Anterior cingulate cortex (tissue), 58 donors: ENCODE measurements at places on chromosomes 4 and X.

GRCh38 chrX:71466979-71467523, 65.9 kb upstream of the OGT start:
- no peak for DNase-seq

GRCh38 chrX:22165732-22166457, 106.8 kb upstream of the CBLL2 start:
- DNase-seq, result no peak

GRCh38 chr4:64598066-64598465, 188.8 kb upstream of the TECRL start:
- no peak for DNase-seq

DNA sequence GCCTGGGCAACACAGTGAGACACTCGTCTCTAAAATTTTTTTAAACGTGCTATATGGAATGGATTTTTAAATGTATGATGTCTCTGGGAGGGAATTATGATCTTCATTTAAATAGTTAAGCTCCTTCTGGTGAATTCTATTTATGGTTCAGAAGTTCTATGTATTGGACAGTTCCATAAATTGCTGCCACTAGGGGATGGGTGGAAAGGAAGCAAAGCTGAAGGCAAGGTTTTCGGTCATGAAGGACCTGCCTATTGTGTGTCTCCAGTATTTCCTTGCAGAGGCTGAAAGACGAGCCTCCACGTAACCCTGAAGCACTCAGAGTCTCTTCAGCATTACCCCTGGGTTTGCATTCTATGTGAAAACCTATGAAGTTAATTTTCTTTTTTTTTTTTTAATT, 451.5 kb upstream of the FAT1 start:
- no peak for DNase-seq

DNA sequence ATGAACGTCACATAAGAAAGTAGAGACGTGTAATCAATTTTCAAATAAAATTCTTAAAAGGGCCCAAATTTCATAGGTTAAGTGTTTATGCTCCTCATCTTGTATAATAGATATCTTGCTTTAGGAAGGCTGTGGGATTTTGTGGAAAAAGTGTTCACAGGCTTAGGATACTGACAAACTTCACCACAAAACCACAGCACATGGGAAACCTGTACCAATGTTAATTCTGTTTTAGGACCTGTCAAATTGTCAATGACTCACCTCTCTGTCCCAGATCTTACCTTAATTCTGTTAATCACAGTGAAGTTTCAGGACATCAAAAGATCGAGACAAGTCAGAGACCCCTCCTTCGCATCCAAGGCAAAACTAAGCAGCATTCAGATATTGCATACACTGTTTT, 24.2 kb downstream of the FGFBP1 start:
- no peak for DNase-seq

DNA sequence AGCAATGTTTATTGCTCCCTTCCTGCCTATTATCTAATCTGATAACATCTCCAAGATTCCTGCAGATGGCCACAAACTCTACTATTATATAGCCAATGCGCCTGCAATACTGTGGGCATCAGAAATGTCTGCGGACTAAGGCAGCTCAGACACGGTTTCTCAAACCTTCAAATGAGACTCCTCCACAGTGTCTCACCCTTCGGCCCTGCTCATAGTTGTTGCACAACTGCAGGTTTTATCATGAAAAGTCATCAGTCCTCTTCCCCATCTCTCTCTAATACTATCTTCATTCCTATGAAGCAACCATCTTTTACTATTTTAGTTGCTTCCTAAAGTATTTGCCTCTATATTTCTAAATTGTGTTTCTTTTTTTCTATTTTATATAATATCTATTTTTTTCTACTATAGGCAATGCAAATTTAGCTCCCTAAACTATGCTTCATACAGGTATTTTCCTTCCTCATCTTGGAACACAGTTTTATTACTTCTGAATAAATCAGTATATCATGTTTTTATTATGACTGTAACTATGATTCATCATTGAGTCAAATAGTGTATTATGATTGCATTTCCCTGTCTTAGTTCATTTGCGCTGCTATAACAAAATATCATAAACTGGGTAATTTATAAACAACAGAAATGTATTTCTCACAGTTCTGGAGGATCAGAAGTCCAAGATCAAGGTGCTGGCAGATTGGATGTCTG, 129.7 kb upstream of the EDNRA start:
- DNase-seq, result no peak

GRCh38 chr4:7699825-7700224, 239.8 kb downstream of the AFAP1 start:
- DNase-seq, result no peak

- no peak for DNase-seq
These were observed 15.2 kb downstream of the EXOC1 start for GRCh38 chr4:55868581-55869090.

GRCh38 chr4:174211622-174212044, 71.8 kb downstream of the FBXO8 start:
- DNase-seq, result no peak

DNA sequence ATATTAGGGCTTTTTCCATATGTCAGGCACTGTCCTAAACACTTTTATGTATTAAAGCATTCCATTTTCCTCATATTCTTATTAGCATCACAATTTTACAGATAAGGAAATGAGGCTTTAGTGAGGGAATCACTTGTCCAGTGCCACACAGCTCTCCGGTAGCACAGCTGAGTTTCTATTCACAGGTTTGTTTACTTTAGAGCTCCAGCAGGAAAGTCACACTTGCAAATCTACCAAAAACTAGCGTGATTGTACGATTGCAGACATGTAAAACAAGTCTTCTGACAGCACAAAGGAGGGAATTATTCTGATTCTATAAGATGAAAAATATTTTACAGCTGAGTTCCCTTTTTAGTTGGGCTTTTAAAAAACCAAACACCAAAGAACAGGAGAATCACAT, 472.1 kb downstream of the TMA16 start:
- no peak for DNase-seq

DNA sequence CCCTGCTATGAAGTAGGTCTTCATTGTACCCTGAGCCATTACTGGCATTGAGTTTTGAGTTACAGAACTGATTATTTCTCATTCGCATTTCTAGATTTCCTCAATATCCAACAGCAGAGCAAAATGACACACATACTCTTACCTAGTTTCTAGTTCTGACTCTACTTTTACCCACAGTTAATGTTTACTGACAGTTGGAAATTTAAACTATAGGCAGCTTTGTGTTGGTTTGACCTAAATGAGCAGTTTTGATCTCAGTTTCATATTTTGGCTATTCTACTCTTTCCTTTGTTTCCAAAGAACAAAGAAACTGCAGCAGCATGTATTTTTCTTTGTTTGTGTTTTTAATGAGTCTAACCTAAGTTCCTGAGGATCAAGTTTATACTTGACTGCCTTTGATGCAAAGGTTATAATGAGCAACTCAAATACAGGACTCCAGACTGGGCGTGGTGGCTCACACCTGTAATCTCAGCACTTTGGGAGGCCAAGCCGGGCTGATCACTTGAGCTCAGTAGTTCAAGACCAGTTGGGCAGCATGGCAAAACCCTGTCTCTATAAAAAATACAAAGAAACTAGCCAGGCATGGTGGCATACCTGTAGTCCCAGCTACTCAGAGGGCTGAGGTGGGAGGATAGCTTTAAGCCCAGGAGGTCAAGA, 30.4 kb downstream of the TXK start:
- DNase-seq, result no peak

- DNase-seq, result no peak
These were observed 370.9 kb downstream of the PRR32 start for GRCh38 chrX:127190381-127190780.

DNA sequence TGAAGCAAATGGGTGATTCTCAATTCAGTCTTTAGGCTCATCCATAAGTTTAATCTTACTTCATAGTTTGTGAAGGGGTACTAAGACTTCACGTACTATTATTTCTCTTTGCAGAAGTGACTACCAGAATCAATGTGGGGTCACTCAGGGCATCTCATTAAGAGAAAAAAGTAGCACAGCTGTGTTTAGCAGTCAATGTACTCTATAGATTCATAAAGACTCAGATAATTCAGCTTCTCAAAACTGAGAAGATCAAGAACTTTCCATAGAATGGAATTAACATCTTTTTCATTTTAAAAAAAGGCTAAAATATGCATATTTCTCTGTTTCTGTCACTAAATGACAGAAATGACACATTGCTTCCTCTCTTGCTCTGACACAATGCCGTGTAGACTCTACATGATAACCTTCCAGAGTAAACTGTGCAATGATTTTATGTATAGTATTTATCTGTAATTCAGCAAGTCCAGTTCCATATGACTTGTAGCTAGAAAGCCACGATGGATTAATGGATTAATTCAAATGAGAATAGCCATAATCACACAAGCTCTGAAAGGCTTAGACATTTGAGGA, 20.3 kb upstream of the LSM6 start:
- DNase-seq, result no peak

DNA sequence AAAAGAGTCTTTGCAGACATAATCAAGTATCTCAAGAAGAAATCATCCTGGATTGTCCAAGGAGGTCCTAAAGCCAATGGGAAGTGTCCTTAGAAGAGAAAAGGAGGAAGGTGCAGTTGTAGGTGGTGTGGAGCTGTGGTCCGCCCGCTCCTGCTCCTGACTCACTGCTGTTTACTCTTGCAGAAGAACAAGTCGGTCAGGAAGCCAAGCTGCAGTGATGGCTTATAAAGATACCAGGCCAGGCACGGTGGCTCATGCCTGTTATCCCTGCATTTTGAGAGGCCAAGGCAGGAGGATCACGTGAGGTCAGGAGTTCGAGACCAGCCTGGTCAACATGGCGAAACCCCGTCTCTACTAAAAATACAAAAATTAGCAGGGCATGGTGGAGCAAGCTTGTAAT, 66.4 kb upstream of the ATP6AP2 start:
- no peak for DNase-seq

GRCh38 chrX:27807690-27808089, at the start of gene MAGEB10:
TSS of gene MAGEB10 (plus strand) at chrX:27807990. CDS start at chrX:27821307, 13,317 bp downstream.
- DNase-seq, result no peak

GRCh38 chr4:81166458-81167160, 48.4 kb downstream of the PRKG2 start:
- no peak for DNase-seq

DNA sequence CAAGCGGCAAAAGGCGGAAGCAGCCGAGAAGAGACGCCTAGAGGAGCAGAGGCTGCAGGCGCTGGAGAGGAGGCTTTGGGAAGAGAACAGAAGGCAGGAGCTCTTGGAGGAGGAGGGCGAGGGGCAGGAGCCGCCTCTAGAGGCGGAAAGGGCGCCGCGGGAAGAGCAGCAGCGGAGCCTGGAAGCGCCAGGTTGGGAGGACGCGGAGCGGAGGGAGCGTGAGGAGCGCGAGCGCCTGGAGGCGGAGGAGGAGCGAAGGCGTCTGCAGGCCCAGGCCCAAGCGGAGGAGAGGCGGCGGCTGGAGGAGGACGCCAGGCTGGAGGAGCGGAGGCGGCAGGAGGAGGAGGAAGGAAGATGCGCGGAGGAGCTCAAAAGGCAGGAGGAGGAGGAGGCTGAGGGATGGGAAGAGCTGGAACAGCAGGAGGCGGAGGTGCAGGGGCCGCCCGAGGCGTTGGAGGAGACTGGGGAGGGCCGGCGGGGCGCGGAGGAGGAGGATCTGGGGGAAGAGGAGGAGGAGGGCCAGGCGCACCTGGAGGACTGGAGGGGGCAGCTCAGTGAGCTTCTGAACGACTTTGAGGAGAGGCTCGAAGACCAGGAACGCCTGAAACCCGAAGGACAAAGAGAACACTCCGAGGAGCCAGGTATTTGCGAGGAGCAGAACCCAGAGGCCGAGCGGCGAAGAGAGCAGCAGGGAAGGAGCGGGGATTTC, 72.9 kb downstream of the AASDH start:
- no peak for DNase-seq

DNA sequence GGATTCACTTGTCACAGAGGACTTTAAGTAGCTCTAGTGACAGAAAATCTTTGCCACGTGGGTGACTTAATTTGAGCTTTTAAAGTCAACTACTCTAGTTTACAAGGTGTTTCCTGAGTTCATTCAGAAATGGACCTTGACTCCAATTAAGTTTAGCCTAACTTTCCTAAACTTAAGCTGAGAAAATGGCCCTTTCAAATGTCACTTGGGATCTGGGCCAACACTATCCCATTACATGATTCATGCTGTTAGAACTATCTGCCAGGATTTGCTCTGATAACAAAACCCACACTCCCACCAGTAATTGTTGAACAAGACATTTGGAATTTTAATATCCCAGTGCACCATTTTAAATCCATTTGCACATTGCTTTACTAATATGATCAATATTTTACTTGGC, 40.8 kb downstream of the C4orf46 start:
- no peak for DNase-seq

- no peak for DNase-seq
These were observed 77.2 kb upstream of the SLC34A2 start for GRCh38 chr4:25578432-25578831.

DNA sequence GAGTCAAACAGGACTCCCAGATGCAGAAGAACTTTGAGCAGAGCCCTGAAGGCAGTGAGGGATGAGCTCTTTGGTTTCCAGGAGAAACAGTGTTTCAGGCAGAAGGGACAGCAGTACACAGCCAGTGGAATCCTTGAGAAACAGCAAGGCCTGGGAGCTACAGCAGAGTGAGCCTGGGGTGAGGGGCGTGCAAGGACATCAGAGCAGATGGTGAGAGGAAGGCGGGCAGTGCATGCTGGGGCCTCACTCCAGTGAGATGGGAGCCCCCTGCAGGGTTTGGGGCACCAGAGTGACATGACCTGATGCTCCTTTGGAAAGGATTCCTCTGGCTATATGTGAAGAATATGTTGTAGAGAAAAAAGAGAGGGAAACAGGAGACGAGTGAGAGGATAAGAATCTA, 98.1 kb upstream of the EGFL6 start:
- no peak for DNase-seq

GRCh38 chr4:117311989-117312388, 226.6 kb upstream of the TRAM1L1 start:
- no peak for DNase-seq

GRCh38 chr4:139873111-139873860, 207.7 kb downstream of the MGST2 start:
- DNase-seq, result no peak

- no peak for DNase-seq
These were observed 111.9 kb upstream of the GALNT7 start for GRCh38 chr4:173056710-173057109.

GRCh38 chrX:124771292-124771691, 424.9 kb downstream of the SH2D1A start:
- no peak for DNase-seq

GRCh38 chr4:14221176-14221575, 593.7 kb upstream of the BOD1L1 start:
- DNase-seq, result no peak

GRCh38 chrX:18146954-18147353, 73.7 kb downstream of the BEND2 start:
- no peak for DNase-seq

- DNase-seq, result no peak
These were observed 16.9 kb downstream of the TAF7L start for GRCh38 chrX:101274198-101274597.

- no peak for DNase-seq
These were observed 241.9 kb upstream of the SFRP2 start for GRCh38 chr4:154030746-154031145.

DNA sequence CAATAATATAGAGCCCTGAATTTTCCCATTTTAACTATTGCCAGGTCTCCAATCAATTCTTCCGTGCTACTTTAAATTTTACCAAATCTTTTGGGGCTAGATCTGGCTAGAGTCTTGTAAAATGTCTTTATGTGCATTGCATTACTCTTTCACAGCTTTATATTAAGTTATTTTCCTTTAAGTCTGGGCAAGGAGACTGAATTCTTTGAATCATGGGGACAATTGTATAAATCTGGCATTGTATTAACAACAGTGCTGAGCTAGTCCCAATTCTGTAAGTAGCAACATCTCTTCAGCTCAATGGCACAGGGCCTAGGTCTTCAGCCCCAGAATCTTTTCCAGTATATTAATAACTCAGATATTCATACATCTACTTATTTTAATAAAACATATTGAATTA, 1080.4 kb upstream of the INTU start:
- DNase-seq, result no peak
